ENCODE measurements at places on chromosomes 12 and 14.

GRCh38 chr12:14613718-14614117, 46.0 kb upstream of the PLBD1 start:
- DNase-seq: peak; percentile 60

- DNase-seq: no peak
These were observed 193.6 kb upstream of the RASSF8 start for GRCh38 chr12:25764892-25765291.

DNA sequence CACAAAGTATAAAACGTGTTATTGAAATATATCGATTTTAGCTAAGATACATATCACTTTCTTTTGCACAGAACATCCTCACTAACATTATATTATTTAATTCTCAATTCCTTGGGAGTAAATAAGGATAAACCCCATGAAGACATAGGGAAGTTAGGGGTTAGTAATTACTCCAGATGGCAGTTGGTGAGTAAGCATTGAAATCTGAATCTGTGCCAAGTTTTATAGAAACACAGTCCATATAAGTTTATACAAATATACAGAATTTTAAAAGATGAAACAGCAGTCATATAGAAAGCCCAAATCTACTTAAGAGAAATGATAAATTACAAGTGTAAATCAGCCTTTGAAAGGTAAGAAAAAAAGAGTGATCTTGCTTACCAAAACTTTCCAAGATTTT, 200.4 kb upstream of the SYT10 start:
- peak; percentile 1 for DNase-seq

GRCh38 chr14:69079188-69079742, 73.7 kb downstream of the DCAF5 start:
- DNase-seq: peak; percentile 84

- no peak for DNase-seq
These were observed 2.8 kb upstream of the DLK1 start for GRCh38 chr14:100723830-100724437.

- DNase-seq: no peak
These were observed 250.1 kb downstream of the APAF1 start for GRCh38 chr12:98895086-98895651.

DNA sequence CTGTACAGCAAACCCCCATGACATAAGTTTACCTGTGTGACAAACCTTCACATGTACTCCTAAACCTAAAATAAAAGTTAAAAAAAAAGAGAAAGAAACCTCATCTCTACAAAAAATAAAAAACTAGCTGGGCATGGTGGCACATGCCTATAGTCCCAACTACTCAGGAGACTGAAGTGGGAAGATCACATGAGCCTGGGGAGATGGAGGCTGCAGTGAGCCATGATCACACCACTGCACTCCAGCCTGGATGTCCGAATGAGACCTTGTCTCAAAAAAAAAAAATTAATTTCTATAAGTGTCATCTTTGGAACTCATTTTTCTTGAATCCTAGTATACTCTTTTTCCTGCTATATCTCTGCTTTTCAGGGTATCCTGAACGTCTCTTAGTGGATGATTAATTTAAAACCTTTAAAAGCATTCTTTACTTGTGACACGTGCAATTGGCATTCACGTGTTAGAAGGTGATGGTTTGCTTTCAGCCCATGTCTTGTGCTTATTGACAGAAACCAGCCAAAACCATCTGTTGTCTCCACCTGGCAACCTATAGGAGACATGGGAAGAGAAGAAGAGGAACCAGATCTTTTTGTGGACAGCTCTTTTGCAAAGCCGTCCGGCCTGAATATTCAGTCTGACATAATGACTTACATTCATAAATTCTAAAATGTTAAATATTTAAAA, 30.6 kb upstream of the PPFIBP1 start:
- peak; percentile 22 for DNase-seq

DNA sequence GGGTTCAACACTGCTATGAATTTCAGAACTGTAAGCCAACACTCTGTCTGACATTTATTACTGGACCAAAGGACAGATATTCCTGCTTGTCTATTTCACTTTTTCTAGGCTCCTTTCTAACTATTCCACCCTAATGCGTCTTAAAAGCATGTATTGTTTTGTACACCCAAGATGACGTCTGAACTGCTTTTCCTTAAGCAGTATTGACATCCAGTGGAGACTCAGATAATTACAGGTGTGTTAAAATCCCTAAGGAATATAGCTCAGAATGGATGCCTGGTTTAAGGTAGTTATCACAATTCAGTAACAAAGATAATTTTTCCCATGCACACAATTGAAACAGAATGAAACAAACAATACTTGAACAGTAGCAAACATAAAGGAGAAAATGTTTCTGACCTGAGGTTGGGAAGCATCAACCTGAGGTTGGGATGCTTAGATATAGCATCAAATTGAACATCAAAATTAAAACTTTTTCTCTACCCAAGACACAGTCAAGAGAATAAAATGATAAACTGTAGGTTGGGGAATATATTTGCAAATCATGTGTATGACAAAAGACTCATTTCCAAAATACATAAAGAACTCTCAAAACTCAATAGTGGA, 93.7 kb upstream of the PTPRR start:
- DNase-seq: peak; percentile 62

- no peak for DNase-seq
These were observed 696.0 kb downstream of the C12orf50 start for GRCh38 chr12:87332987-87333726.
